ENCODE measurements at places on chromosomes 7 and 10.

DNA sequence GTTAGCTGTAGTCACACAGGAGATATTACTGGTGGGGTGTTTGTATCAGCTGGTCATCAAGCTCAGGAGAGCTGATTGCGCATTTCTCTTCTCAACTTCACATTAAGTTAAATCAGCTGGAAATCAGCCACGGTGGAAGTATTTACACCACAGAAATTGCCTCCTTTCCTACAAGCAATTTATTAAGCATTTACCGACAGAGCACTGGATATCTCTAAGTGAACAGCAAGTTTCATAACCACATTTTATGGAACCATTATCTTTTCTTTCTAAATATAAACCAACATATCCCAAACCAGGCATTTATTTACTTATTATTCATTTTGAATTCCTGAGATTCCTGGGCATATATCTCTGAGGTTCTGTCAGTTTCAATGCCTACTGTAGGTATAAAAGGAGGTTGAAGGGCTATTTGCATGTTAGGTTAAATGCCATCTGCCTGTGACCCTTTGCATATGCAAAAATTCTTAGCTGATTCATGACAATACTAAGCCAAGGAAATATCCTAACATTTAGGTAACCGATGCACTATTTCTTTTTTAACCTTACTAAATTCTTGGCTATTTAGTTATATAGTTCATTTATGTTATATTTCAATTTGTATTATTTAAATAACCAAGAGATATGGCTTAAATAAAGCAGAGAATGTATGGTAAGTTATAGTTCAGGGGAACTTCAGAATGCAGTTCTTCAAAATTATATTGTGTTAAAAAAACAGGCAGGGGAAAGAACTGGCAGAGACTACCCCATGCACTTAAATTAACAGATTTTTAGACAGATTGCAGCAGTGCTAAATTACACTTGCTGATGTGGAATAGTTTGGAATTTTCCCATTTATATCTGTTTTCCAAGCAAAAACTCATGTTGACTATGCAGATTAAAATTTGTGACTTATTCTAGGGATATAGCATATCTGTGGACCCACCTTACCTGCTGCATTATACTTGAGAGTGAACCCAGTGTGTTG is 56.8 kb downstream of the DYNC1I1 start:
- no peak for DNase-seq

GRCh38 chr10:72177454-72177853 is 38.4 kb upstream of the ANAPC16 start:
- DNase-seq, result no peak

DNA sequence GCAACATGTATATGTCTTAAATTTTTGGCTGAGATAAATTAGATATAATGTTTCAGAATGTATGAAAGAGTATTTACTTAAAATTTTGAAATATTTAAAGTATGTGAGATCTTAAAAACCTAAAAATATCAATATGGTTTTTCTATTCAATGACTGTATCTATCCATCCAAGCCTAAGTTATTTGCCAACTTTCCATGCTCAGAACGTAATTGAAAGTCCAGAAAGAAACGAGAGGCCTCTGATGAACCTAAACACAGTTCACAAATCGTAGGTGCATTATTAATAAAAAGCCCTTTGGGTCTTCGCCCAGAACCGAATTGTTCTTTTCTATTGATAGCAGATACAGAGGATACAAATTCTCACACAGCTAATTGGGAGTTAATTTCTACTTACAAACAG is 6.5 kb downstream of the SVIL start:
- DNase-seq, result no peak

- no peak for DNase-seq
Observed at GRCh38 chr7:151428378-151429236, 11.3 kb downstream of the CRYGN start.

DNA sequence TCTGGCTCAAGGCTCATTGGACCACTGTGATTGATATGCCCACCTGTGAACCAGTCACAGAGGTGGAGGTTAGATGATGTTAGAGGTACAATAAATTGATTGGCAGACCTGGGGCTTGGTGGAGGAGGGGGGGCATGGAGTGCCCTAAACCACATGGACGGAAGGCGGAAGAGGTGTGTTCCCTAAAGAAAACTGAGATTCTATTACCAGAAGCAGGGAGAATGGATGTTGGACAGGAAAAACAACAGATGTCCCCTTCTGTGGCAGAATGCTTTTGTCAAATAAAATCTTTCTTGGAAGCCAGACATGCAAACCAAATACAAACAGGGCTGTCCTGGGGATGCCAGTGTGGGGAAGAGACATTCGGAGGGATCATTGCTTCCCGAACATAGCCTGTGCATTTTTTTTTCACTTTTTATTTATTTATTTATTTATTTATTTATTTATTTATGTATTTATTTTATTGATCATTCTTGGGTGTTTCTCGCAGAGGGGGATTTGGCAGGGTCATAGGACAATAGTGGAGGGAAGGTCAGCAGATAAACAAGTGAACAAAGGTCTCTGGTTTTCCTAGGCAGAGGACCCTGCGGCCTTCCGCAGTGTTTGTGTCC is 433.9 kb downstream of the RPS24 start:
- DNase-seq, result no peak

DNA sequence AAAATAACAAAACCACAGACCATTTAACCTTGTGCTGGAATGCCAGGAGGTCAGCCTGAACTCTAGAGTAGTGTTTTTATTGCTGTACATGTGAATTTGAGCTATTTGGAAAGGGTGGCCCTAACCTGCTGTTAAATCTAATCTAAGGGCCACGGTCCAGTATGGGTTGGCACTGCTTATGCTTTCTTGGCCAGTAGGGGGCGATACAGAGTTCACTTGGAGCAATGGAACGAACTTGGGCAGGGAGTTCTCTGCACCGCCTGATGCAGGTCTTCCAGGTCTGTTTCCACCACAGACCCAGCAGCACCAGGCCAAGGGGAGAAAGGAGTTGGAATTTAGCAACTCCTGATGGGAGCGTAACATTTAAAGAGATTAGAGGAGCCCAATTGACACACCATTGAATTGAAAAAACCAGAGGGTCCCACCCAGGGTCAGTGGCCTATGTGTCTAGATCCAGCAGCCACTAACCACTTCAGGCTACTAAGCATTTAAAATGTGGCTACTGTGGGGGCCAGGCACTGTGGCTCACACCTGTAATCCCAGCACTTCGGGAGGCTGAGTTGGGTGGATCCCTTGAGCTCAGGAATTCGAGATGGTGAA is 75.7 kb upstream of the EFCAB10 start:
- peak; percentile 42 for DNase-seq

DNA sequence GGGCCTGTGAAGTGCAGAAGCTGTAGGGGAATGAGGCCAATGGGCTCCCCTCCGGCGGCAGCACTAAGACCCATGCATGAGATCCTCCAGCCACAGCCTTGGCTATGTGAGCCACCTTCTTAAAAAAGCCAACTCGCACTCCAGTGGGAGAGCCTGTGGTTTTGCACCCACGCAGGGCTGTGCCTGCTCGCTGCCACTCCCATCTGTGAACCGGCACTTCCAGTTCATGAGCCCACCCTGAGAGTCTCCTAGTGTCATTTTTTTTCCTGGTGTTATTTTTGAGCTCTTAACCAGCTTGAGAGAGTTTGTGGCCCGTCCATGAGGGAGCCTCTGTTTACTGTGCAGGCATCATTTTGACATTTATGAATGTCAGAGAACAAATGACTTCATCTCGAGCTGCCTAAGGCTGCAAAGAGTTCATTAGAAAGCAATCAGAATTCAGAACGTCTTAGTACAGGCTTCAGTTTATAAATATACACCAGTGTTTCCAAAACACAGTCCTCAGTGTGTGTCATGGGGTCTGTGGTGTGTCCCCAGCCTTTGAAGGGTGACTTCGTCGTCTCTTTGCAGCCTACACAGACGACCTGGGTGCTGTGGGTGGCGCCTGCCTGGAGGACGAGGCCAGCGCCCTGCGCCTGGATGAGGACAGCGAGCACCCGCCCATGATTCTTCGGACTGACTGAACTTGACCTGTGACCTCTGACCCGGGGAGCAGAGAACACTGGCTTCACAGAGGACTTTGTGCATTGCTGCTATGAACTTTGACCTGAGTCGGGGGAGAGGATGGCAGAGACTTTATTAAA is 40.4 kb downstream of the WIPI2 start:
- DNase-seq, result no peak

DNA sequence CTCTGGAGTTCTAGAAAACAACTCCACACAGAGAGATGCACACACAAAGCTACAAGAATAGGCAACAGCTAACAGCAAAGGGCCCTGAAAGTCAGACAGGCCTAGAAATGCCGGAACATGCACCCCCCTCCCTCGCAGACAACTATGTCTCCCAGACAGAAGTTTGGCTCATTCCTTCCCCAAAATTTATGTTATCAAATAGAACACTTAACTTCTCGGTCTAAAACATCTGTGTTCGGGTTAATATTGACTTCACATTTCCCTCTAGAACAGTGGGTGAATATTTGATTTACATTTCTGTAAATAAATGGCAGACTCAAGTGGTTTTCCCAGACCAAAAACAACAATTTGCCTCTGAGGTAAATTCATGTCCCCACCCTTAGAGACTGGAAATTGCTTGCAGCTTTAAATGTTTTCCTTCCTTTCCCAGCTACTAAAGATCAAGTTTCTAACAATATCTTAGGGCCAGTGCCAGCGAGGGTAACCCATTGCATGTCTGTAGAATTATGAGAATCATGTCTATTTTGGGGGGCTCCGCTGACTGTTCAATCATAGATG is 92.5 kb upstream of the INHBA start:
- DNase-seq, result no peak

- DNase-seq, result no peak
Observed at GRCh38 chr7:156667110-156667426, 26.5 kb downstream of the RNF32 start.

GRCh38 chr10:127977357-127978009 is 70.6 kb downstream of the PTPRE start:
- no peak for DNase-seq

DNA sequence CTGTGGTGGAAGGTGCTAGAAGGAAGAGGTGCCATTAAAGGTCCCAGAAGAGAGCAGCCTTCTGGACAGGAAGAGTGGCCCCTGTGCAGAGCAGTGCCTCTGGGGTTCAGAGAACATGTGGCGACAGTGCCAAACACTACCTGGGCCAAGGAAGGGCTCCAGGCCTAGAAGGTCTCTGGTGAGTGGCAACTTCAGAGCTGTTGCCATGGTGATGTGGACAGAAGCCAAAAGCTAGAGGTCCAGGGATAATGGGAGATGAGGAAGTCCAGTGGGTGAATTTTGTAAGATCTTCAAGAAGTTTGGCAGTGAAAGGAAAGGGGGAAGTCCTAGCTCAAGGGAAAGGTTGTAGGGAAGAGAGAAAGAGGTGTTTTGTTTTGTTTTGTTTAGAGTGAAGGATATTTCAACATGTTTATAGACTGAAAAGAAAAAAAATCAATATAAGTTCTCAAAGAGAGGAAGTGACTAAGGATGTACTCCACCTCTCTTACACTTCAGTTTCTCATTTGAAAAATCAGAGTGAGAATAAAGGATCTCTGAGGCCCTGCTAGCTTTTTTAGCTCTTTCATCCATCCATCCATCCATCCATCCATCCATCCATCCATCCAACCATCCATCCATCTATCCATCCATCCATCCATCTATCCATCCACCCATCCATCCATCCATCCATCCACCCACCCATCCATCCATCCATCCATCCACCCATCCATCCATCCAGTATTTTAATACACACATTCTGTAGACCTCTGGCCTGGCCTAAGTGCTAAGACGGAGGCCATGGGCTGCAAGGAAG is 77.1 kb upstream of the DUSP5 start:
- DNase-seq, result no peak

DNA sequence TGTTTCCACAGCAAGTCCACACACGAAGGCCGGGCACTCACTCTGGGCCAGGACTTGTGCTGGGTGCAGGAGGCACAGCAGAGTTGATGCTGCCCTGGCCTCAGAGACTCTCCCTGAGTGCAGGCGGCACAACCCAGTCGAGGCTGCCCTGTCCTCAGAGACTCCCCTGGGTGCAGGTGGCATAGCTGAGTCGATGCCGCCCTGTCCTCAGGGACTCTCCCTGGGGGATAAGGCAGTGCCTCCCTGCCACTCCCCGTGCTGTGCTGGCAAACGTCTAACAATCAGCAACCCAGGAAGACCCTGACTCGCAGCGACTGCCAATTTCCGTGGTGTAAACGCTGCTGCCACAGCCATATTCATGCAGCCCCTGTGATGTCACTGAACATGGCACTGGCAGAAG is 93.1 kb downstream of the PDGFA start:
- DNase-seq, result no peak

Measured in stimulated activated CD4-positive, alpha-beta T cell treated with anti-CD3 and anti-CD28 coated beads, Interleukin-1b, Interleukin-23, amount 100 ng/mL, for 1 hour (primary cell).